ENCODE measurements at places on chromosomes 16 and 17.

DNA sequence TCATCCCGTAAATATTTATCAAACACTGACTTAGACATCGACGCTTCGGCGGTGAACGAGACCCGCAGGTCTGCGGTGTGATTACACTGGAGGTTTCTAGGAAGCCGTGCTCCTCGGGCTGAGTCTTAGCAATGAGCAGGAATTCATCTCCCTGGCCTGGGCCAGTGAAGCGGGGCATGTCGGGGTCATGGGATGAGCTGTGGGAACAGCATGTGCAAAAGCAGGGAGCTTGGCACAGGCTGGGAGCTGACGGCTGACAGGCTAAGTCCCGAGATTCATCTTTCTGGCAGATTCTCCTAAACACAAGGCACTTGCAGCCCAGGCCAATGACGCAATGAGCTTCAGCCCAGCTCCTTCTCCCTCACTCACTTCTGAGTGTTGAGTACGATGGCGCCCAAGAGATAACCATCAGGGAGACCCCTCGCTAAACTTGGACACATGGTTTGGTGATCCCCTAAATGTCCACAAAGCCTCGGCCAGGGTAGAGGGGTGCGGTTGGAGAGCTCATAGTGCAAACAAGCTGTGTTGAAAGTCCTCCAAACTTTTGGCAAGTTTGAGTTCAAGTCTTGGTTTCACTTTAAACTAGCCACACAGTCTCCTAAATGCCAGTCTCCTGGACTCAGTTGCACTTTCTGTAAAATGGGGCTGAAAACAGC lies 12.8 kb downstream of the CRISPLD2 start:
- no peak for DNase-seq

DNA sequence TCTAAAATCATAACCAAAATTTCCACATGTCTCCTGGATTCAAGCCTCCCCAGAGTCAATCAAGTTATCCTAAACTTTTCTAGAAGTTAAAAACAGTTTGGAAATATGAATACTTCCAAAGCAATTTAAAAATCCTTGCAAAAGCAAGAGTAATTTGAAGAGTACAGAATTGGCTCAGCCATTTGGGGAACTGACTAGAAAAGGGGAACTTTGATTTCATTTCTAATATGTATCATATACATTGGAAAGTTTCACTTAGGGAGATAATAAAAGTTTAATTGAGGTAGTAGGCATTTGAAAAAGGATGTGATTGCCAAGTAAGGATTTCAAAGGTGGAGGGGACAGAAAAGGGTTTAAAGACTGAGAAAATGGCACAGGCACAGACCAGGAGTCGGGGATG lies 9.0 kb upstream of the SLFN12L start:
- no peak for DNase-seq

- DNase-seq: peak; percentile 14
Observed at GRCh38 chr16:23026784-23027362, 122.4 kb downstream of the USP31 start.

GRCh38 chr17:11885051-11885450 lies 112.2 kb downstream of the ZNF18 start:
- DNase-seq: no peak

DNA sequence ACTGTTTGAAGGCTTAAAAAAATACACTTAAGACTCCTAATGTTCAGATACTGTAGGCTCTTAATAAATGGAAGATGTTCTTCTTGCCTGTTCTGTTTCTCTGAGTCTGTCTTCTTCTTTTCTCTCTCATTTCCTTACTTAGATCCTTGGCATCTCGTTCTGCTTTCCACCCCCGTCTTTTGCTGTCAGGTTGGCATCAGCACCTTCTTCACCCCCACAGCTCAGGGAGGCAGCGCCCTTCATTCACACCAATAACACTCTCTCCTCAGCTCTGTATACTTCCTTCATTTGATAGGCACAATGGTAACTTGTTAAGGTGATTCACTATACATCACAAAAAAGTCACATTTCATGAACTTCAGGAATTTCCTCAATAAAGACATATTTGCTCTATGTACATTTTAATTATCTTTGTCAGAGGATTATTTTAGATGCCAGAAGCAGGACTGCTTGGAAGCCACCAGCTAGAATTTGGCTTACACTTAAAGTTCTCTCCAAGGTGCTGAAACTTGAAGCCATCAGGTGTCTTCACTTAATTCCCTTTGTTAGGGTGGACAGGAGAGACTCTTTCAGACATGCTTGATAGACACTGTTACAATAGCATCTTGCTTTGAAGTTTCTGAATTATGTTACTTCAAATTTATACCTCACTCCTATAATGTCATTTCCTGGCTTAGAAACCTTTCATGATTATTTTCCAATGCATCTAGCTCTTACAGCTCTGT lies 670.1 kb upstream of the C16orf82 start:
- DNase-seq: no peak

DNA sequence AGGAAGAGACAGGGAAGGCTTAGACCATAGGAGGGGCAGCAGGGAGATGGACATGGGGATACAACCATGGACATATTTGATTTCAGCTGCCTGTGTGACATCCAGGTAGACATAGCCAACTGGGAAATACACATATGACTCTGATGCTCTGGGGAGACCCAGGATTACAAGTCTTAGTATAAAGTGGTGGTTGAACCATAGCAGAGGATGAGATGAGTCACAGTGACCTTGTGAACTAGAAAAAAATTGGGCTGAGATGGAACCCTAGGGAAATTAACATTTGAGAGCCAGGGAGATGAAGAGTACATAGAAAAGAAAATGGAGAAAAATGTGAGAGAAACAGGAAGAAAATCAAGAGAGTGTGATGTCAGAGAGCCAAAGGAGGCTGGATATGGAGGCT lies 10.2 kb downstream of the MARCHF10 start:
- DNase-seq: no peak

DNA sequence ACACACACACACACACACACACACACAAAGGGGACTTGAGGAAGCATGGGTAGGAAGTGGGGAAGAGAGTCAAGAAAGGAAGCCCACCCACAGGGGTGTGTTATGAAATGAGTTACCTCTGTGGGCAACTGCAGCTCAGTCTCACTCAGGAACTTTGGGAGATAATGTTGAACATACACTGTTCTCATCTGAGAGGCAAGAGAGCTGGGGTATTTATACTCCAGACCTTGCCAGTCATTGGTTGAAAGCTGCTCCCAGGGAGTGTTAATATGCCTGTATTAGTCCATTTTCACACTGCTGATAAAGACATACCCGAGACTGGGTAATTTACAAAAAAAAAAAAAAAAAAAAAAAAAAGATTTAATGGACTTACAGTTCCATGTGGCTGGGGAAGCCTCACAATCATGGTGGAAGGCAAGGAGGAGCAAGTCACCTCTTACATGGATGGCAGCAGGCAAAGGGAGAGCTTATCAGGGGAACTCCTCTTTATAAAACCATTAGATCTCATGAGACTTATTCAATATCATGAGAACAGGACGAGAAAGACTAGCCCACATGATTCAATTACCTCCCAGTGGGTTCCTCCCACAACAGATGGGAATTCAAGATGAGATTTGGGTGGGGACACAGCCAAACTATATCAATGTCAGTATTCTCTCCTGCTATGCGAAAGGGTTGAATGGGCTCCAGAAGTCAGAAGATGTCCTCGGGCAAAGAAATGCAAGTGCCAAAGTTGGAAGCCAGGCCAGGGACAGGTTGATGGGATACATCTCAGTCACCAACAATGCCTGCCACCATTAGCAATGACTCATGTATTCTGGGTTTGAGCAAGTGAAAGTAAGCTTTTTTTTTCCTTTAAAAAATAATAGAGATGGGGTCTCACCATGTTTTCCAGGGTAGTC lies 270.5 kb downstream of the MRTFB start:
- DNase-seq: no peak

DNA sequence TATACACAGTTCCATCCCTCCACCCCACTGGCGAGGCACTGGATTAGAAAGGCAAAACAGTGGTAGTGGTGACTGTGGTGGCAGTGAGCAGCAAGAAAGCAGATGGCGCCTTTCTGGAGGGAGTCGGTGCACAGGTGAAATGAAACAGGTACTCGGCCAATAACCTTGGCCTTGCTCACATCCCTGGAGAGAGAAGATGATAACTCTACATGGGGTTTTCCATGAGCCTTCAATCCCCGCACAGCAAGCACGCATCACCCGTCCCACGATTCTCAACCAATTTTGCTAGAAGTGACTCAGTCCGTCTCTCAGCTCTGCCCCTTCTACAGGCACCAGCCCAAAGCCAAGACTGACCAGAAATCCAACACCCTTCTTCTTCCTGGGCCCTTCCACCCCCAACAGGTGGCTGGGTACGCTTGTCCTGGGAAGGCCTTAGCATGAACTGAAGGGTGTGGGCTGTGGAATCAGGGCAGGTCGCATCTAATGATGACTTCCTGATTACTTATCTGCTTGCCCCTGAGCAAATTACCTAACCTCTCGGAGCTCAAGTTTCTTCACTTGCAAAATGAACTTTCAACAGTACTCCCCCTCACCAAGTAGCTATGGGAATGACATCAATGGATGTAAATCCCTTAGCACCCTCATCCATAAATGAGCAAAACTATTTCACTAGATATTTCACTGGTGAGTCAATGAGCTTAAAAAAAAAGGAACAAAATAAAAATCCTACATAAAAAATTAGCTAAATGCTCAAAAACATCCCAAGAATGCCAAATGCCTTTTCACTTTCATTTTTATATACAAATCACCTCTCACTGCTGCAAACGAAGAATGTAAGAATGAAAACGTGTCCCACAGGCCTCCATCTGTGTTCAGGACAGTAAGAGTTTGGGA lies 18.0 kb downstream of the XPO6 start:
- no peak for DNase-seq

DNA sequence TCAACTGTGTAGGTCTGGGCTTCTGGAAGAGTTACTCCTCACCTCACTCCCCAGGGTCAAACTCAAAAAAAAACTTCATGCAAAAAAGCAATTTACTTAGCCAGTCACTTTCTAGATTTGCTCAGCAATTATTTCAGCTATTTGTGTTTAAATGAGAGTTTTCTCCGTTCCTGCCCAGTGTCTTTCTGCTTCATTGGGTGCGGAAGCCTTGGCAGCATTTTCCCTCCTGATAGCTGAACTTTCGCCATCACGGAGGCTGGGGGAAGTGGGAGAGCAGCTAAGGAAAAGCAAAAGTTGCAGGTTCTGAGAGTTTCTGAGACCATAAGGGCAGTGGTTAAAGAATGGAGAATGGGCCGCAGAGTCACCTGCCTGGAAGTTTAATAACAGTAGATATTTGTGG lies 287.1 kb upstream of the DYNLRB2 start:
- no peak for DNase-seq

GRCh38 chr16:66902648-66903543 lies 15.8 kb downstream of the CDH16 start:
- DNase-seq: no peak

DNA sequence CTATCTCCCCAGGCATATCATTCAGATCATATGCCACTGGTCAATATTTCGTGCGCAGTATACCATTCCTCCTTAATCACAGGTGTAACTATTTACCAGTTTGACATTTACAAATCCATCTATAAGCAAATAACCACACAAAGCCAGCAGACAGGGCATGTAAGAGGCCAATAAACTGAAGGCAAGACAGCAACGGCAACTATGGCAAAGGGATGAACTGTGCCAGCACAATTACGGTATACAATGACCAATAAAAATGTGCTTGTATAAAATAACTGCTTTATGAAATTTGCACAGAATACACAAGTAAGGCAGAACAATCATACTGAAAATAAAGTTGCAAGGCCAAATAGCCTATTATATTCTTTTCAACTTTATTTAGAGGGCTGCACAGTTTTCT lies 9.2 kb downstream of the NETO2 start:
- no peak for DNase-seq

GRCh38 chr17:78429618-78429995 lies 51.2 kb downstream of the PGS1 start:
- DNase-seq: no peak

- DNase-seq: no peak
Observed at GRCh38 chr16:81189100-81189664, 49.3 kb upstream of the BCO1 start.

GRCh38 chr17:15999974-16000827 lies 577 bp downstream of the TTC19 start:
- DNase-seq: no peak

DNA sequence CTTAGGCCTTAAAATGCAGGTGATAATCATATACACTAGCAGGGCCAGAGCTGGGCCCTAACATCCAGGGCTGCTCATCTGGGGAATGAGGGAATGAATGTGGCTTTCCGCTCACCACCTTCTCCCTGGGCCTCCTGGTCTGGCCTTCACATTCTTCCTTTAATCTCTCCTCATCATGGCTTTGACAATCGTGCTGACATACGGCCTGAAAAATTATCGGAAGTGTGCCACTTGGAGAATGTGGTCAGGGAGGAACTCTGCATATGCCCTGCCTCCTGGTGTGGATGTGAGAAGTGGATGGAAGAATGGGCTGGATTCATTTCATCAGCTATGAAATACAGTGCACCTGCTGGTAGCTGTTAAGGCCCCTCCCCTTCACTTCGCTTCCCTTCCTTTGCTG lies 2.4 kb downstream of the WSCD1 start:
- no peak for DNase-seq

DNA sequence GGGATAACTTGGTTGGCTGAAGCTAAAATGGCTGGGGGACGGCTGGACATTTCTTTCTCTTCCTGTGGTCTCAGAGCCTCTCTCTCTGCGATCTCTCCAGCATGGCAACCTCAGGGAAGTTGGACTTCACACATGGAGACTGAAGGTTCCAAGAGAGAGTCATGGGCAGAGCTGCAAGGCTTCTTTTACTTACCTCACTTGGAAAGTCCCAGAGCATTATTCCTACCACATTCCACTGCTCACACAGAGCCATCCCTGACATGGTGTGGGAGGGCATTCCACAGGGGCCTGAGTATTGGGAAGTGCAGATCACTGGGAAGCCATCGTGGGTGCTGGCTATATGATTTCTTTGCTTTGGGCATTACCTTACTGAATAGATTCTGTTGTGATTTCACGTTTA lies 9.8 kb upstream of the SLC6A2 start:
- DNase-seq: no peak

GRCh38 chr17:16488968-16489337 lies 3.0 kb downstream of the LRRC75A start:
- no peak for DNase-seq

GRCh38 chr17:79147746-79148506 lies 73.3 kb downstream of the ENGASE start:
- no peak for DNase-seq

DNA sequence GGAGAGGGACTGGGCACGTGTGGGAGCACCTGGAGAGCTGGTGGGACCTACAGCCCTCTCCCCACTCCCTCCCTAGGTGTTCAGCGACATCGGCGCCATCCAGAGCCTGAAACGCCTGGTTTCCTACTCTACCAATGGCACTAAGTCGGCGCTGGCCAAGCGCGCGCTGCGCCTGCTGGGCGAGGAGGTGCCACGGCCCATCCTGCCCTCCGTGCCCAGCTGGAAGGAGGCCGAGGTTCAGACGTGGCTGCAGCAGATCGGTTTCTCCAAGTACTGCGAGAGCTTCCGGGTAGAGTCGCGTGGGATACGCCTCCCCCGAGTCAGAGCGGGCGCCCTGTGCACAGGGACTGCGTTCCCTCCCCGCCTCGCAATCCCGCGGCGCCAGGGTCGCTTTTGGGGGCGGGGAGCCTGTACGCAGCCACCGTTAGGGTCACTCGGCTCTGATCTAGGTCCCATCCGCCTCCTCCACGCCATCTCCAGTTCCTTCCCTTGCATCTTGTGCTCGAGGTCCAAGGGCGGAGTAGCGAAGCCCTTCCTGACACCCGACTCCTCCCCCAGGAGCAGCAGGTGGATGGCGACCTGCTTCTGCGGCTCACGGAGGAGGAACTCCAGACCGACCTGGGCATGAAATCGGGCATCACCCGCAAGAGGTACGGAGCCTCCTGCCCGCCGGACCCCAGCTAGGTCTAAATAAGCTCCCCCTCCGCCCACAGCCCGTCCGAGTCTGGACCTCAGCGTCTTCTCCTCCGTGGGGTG lies 13.0 kb downstream of the SARM1 start:
- DNase-seq: no peak

Data from kidney capillary endothelial cell (primary cell).